Chondrocyte (in vitro differentiated cells): ENCODE measurements at places on chromosomes 2 and 18. TPM values are rescaled to one million over a fixed set of nuclear protein-coding genes. Genes with fewer than 3 reads are reported as not detected.

Gene CD28
- 0.05 TPM in 1 of 3 replicates, not detected in the others for total RNA-seq

- no peak for DNase-seq
Observed at GRCh38 chr2:176677746-176678265, 408.6 kb downstream of the MTX2 start.

- no peak for DNase-seq
Observed at GRCh38 chr18:12057419-12058039, 36.1 kb upstream of the ANKRD62 start.

DNA sequence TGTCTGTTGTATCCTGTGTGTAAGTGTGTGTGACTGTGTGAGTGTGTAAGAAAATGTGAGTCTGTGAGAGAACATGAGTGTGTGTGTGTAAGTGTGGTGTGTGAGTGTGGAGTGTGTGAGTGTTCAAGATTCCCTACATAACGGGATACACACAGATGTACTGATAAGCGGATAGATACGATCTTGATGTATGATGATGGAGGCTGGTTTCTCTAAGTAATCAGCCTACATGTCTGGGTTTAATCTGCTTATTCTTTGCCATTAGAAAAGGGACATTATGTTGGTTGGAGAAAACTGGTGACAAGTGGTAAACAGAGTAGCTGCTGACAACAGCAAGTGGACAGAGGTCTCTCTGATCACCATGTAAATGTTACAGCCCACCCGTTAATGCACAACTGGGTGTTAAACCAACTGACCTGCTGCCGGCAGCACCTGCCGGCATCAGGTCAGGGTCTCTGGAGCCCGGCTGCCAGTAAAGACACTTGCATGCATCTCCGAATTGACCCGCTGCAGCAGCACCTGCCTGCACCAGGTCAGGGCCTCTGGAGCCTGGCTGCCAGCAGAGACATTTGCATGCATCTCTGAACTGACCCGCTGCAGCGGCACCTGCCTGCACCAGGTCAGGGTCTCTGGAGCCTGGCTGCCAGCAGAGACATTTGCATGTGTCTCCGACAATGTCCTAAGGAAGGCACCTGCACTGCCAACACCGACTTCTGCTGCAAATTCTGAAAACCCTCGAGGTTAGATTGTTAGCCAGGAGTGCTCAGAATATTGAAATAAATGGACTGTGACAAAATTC, 87.5 kb downstream of the MBP start:
- DNase-seq, result no peak

- no peak for DNase-seq
Observed at GRCh38 chr18:62763101-62763521, 47.8 kb downstream of the PHLPP1 start.

DNA sequence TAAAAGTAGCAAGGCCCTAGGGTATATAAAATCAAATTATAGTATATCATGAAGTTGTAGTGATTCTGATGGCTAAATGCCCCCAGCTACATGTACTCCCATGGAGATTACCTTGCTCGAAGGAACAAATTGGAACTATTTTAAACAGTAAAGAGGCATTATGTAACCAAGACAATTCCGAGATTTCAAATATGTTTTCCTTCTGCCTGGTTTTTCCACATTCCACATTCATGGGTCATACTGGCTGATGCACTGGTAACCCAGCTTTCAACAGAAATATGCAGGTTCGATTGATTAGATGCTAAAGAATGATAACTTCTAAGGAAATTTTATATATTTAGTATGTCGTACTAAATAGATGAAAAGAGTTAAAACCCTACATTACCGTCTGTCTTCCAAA, 62.3 kb upstream of the MGAT4A start:
- DNase-seq, result no peak

DNA sequence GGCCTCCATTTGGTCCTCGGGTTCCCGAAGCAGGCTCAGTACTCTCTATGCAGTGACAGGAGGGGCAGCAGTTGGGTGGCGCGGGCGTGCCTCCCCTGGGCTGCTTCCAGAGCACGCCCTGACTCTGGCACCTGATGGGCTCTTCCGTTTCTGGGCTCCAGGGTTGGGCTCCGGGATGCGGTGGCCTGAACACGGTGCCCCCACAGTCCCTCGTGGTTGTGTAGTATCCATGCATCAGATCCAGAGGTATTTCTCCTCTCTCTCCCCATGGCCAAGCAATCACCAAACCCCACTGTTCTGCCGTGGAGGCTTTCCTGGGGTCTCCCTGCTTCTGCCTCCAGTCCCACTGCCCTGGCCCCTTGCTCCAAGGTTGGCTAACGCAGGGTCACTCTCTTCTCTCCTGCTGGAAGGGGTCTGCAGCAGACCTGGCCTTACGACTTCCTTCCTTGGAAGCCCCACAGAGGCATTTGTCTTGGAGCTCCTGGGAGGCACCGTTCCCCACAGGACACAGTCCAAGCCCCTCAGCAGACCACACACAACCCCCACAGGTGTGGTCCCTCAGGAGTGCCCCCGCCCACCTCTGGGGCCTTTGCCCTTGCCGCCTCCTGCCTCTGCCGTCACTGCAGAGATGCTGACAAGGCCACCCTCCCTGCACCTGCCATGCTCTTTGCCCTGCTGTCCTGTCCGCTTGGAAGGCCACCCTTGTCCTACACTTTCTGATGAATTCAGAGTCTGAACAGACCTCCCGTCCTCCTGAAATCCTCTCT, 136.6 kb upstream of the ASB18 start:
- no peak for DNase-seq

- no peak for DNase-seq
Observed at GRCh38 chr2:144596073-144596871, 76.4 kb upstream of the ZEB2 start.

- DNase-seq, result no peak
Observed at GRCh38 chr2:37250869-37251740, 19.6 kb downstream of the NDUFAF7 start.

GRCh38 chr2:191675807-191676721, 1.9 kb upstream of the NABP1 start:
- no peak for DNase-seq

DNA sequence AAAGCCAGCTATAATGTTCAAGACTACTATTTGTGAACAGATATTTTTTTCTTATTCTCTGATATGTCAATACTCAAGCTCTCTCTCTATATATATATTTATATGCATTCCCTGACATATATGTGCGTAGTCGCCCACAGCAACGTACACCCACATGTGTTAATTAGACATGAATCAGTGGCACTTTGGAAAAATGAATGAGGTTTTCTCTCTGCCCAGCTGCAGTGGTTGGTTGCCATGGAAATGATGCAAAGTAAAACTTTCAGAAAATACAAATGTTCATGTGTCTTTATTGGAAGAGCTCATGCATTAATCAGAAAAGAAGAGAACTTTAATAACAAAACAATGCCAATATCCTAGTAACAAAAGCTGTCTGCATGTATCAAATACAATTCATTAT, 34.7 kb downstream of the UNC80 start:
- DNase-seq, result no peak

GRCh38 chr2:61469424-61470121, 1.3 kb downstream of the USP34 start:
- no peak for DNase-seq

- no peak for DNase-seq
Observed at GRCh38 chr2:159755788-159756187, 42.2 kb downstream of the CD302 start.
